ENCODE measurements at places on chromosomes 7 and 10.

GRCh38 chr7:45021604-45022296, 21.7 kb downstream of the CCM2 start:
- no peak for DNase-seq

GRCh38 chr10:86261941-86262687, 104.5 kb downstream of the GRID1 start:
- DNase-seq: no peak

DNA sequence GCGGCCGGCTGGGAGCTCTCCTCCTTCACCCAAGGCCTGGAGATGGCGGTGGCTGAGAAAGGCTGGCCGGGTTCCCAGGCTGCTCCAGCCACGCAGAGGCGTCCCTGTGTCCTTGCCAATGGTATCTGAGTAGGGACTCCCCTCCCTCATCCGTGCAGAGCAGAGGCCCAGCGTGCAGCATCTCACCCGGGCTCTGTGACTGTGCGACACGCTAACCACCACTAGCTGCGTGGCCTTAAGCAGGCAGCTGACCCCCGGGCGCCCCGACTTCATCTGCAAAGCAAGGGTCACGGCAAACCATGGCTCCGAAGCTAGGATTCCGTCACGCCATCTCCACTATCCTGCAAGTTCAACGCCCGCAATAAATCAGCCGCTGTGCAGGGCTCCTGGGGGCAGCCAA, 47.2 kb upstream of the TNRC18 start:
- DNase-seq: no peak

GRCh38 chr7:74599244-74599643, 58.3 kb upstream of the GTF2I start:
- no peak for DNase-seq

Data from cerebellar nuclear complex (tissue), 1 donor.